M059J (cell line): ENCODE measurements at places on chromosomes 4 and X. TPM values are rescaled to one million over a fixed set of nuclear protein-coding genes. Genes with fewer than 3 reads are reported as not detected.

The VSIG1 gene
- 0.15 TPM in 1 of 2 replicates, not detected in the other for total RNA-seq

The SLC9A7 gene
- total RNA-seq = 46.7 and 55.0 TPM in 2 replicates

The MAGEA12 gene
- 13.4 and 15.5 TPM in 2 replicates for total RNA-seq

DNA sequence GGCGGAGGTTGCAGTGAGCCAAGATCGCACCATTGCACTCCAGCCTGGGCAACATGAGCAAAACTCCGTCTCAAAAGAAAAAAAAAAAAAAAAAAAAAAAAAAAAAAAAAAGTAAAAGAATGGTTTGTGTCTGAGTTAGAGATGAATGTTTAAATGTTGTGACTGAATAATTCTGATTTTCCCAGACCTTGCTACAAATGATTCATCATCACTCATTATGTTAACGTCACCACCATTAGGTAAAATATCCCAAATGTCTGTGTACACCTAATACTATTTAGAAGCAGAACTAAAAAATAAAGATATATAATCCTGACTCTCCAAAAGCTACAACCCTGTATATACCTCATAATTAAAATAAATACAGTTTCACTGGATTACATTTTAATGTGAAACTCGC, 70.8 kb downstream of the HHIP start:
- peak; percentile 51 for DNase-seq

DNA sequence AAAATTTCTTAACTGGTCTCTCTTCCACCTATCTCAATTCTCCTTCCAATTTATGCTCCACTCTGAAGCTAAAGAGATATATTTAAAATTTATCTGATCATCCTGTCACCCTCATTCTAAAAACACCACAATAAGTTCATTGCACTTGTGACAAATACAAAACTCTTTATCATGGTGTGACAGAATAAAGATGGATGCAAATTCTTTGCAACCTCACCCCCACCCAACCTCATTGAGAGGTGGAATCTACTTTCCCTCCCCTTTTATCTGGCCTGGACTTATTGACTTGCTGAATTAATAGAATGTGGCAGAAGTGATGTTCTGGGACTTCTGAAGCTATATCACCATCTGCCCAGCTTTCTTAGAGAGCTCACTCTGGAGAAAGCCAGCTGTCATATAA, 46.5 kb downstream of the IDS start:
- no peak for DNase-seq

DNA sequence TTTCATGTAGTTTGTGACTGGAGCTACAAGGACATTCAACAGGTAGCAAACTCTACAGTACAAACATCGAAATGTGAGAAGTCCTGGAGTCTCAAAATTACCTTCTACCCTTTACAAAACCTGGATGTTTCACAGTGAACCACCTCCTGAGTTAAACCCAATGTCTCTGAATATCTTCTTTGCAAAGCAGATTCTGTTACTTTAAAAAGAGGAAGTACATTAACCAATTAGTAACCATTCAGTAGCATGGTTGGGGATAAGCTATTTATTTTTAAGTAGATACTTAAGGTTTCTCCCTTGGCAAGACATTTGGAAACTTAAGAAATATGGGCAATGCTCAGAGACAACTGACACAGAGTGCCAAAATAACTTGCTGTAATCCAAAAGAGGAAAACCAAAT, 371.9 kb upstream of the NWD2 start:
- DNase-seq = no peak

DNA sequence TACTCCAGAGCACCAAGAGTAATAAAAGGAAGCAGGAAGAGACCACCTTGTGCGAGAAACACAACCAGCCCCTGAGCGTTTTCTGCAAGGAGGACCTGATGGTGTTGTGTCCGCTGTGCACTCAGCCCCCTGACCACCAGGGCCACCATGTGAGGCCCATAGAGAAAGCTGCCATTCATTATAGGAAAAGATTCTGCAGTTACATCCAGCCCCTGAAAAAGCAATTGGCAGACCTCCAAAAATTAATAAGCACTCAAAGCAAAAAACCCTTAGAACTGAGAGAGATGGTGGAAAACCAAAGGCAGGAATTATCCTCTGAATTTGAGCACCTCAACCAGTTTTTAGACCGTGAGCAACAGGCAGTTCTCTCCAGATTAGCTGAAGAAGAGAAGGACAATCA, 5.7 kb downstream of the TRIM75 start:
- DNase-seq = no peak

DNA sequence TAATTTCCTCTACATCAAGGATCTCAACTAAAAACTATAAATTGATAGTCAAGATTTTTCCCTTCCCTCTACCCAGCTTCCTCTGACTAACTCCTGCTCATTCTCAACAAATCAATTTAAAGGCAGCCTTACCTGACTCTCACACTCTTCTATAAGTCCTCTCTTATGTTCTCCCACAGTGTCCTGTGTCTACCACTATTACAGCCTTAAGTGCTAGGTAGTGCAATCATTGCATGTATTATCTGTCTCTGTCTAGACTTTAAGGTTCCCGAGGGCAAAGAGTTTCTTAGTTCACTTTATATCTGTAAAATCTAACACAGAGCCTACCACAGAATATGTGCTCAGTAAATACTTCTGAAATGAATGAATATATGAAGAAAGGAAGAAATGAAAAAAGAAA, 123.7 kb downstream of the BTC start:
- no peak for DNase-seq

DNA sequence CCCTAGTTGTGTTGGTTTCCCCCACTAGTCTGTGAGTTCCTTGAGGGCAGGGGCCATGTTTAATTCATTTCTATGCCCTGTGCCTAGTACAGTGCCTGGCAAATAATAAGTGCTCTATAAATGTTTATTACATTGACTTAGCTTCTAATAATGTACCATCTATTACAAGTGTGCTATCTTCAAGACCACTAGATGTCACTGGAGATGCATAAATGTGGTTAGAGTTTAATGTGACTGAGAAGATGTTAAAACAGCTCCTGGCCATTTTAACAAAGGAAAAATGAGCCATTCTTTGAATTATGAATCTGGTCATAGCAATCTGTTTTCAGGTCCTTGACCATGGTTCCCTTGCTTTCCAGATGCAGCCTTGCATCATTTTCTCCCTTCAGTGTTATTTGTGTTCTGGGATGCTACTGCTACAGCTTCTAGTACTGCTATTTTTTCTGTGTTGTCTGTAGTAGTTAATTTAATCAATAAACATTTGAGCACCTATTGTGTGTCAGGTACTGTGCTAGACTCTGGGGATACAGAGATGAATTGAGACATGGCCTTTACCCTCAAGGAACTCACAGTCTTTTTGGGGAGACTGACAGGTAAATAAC, 43.2 kb downstream of the SLC9A6 start:
- DNase-seq = peak; percentile 78

- DNase-seq = peak; percentile 64
These were observed 72.3 kb downstream of the STAG2 start for GRCh38 chrX:124033821-124034220.

- DNase-seq = peak; percentile 69
These were observed 53.1 kb downstream of the ARHGEF38 start for GRCh38 chr4:105605493-105605892.

GRCh38 chr4:5204781-5205180, 153.5 kb downstream of the STK32B start:
- DNase-seq = no peak

- peak; percentile 34 for DNase-seq
These were observed 313.6 kb upstream of the DDX53 start for GRCh38 chrX:22686138-22686541.
